Spleen (tissue), 13 donors: ENCODE measurements at places on chromosomes 13 and 19. TPM values are rescaled to one million over a fixed set of nuclear protein-coding genes. Genes with fewer than 3 reads are reported as not detected.

Gene PDCD2L
- 13.3 TPM for polyA plus RNA-seq

Gene TMEM238
- 0.32 TPM for polyA plus RNA-seq

Gene PTGIR
- 9.1 TPM for polyA plus RNA-seq

Gene FXYD1
- polyA plus RNA-seq: 17.8 TPM

Gene ERICH4
- polyA plus RNA-seq: not detected

Gene HNRNPM
- 77.1 TPM for polyA plus RNA-seq

Gene FGF22
- polyA plus RNA-seq: 0.10 TPM

Gene HCST
- polyA plus RNA-seq: 119 TPM

Gene FCER2
- 105 TPM for polyA plus RNA-seq

Gene FXYD7
- polyA plus RNA-seq: 1.6 TPM

DNA sequence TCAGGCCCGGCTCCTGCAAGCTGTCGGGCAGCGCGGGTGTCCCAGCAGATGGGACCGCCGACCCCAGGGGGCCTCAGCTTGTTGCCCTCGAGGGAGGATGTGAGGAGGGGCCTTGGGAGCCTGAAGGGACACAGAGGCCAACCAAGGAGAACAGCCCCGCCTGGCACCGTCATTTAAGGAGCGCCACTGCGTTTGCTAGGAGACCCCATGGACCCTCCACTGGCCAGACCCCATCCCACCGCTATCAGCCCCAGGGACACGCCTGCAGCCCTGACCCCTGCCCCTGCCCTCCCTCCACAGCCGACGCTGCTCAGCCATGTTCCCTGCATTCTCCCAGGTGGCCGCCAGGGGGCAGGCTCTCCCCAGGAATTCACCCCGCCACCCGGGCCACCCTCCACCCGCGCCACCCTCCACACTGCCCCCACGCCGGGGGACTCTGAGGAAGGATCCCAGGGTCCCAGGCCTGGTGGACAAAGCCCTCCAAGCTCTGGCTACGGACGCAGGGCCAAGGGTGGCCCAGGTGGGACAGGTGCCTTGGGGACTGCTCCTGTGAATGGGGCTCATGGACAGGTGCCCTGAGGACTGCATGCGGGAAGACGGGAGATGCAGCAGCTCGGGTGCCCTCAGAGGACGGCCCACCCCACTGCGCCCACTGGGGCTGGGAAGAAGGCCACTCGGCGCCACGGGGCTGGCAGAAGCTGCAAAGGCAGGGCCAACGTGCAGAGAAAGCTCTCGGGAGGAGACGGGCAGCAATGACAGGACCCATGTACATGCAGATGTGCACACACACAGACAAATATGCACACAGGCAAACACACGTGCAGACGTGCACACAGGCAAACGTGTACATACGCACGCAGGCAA is 34.4 kb downstream of the PIP5K1C start:
- H3K4me3 ChIP-seq: peak overlapping the region; percentile 3
- no peaks in the 10 kb centered on the region for H3K27me3 ChIP-seq
- peaks cover 26% of the 10 kb centered on the region for H3K36me3 ChIP-seq
- H3K4me1 ChIP-seq: peaks cover 19% of the 10 kb centered on the region
- peak; percentile 93 for DNase-seq

DNA sequence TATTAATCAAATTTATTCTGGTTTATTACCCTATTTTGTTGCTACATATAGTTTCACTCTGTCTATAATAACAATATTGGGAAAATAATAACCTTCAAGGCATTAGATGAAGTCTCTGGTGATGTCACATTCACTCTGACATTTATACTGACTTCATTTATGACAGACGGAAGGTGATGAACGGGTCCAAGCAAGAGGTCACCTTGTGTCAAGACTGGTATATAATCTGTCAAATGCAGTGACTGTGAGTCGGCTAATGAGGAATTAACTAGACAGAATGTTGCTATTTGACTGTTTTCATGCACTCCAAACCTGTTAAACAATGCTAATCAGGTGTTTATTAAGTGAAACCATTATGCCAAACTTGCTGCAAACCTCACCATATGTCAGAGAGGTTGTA is 800.5 kb upstream of the KLHL1 start:
- H3K4me3 ChIP-seq: no peak overlapping the region
- H3K36me3 ChIP-seq: no peaks in the 10 kb centered on the region
- DNase-seq: no peak

GRCh38 chr13:97353927-97354675 is 79.9 kb upstream of the RAP2A start:
- no peaks in the 10 kb centered on the region for H3K27me3 ChIP-seq
- H3K4me1 ChIP-seq: peaks cover under 1% of the 10 kb centered on the region
- H3K36me3 ChIP-seq: no peaks in the 10 kb centered on the region
- DNase-seq: no peak
- no peak overlapping the region for H3K27ac ChIP-seq

DNA sequence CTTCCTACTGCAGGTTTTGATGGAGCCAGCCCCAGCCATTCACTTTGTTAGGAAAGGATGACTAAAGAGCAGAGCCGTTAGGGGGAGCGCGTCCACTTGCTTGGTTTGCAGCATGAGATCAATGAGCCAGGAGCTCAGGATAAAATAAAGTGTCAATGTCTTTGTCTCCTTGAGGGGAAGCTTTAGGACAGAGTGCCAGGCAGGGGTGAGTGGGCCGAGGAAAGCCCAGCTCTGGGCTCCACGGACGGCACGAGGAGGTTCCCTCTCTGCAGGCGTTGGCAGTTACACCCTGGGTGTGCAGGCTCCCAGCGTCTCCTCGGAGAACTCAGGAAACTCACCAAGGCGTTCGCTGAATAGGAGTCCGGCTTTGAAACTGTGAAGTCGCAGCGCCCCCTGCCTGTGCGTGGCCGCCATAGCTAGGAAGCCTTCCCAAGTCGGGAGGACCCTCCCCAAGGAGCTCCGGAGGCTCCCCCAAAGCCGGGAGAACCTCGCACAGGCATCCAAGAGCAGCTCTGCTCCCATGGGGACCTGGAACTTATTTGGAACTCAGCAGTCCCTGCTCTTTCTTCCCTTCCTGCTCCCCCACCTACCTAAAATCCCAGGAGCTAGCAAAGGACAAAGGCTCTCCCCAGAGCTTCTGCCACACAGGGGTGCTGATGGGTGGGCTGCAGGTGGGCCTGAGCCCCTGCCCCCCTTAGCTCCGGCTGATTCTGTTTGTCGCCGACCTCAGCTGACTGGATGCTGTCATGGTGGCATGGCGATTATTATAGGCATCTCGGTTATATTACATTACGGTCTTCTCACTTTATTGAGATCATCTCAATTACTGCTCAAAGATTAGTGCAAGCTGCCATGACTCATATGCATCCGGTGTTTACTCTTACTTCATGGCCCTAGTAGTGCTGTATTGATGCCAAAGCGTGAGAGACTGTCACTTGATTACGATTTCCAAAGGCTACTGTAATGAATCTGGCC is 34.4 kb downstream of the GSX1 start:
- H3K4me3 ChIP-seq: no peak overlapping the region
- H3K27me3 ChIP-seq: peaks cover 41% of the 10 kb centered on the region
- peak; percentile 91 for DNase-seq
- peaks cover 21% of the 10 kb centered on the region for H3K4me1 ChIP-seq

DNA sequence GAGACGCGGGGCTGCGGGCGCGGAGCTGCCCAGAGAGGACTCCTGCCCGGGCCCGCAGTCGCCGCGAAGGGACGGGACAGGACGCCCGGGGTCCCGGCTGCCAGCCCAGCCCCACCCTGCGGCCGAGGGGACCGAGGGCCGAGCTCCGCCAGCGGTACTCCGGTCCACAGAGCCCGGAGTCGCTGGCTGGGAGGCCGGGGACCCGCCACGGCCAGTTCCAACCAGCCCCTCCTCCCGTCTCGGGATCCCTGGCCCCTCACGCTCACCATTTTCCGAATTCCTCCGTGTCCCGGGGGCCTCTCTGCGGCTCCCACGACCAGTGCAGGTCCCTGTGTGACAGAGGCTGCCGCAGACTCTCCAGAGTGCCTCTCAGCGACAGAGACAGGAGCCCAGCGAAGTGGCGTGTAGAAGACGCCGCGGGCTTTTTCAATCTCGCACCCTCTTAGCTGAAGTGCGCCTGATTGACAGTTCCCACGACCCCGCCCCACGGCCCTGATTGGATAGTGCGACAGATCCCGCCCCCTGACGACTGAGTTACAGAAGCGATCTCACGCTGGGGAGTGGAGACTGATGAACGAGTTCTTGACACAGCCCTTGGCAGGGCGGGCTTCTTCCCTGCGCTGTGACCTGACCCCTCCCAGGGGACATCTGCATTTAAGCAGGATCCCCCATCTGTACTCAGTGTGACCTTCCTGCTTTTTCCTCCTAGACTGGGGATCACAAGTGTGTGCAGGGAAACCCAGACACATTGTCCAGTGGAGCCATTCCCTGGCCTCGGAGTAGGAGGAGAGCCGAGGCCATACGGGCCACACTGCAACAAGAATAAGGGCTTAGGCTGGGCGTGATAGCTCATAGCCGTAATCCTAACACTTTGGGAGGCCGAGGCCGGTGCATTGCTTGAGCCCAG is 44.0 kb downstream of the ZNF823 start:
- H3K4me3 ChIP-seq: peak overlapping the region; percentile 58
- no peaks in the 10 kb centered on the region for H3K36me3 ChIP-seq
- DNase-seq: peak; percentile 91
- peaks cover 14% of the 10 kb centered on the region for H3K4me1 ChIP-seq
- H3K27ac ChIP-seq: peak overlapping the region; percentile 43

- no peaks in the 10 kb centered on the region for H3K36me3 ChIP-seq
- no peaks in the 10 kb centered on the region for H3K27me3 ChIP-seq
- no peak overlapping the region for H3K4me3 ChIP-seq
- DNase-seq: no peak
- no peak overlapping the region for H3K27ac ChIP-seq
These were observed 208.7 kb upstream of the OBI1 start for GRCh38 chr13:78867655-78868054.

- no peaks in the 10 kb centered on the region for H3K36me3 ChIP-seq
- no peak for DNase-seq
- H3K27me3 ChIP-seq: no peaks in the 10 kb centered on the region
- no peaks in the 10 kb centered on the region for H3K4me1 ChIP-seq
- no peak overlapping the region for H3K4me3 ChIP-seq
These were observed 276.9 kb downstream of the DCLK1 start for GRCh38 chr13:35854286-35854685.

DNA sequence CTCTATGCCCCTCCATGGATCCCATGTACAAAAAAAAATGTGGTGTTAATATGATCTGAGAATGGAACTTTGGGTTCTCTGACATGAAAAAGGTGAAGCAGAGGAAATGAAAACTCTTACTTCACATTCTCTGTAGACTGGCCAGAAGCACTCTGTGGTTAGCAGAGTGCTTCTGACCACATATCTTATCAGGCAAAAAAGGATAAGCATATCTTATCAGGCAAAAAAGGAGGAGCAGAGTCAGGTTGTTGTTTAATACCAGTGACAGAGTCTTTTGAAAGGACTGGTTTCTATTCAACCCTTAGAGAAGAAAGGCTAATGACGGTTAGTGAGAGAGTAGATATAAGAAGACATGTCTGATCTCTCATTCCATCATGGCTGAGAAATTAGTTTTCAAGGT is 1404.8 kb downstream of the SLITRK1 start:
- DNase-seq: no peak
- H3K4me1 ChIP-seq: no peaks in the 10 kb centered on the region
- no peak overlapping the region for H3K4me3 ChIP-seq
- no peaks in the 10 kb centered on the region for H3K27me3 ChIP-seq
- no peak overlapping the region for H3K27ac ChIP-seq

DNA sequence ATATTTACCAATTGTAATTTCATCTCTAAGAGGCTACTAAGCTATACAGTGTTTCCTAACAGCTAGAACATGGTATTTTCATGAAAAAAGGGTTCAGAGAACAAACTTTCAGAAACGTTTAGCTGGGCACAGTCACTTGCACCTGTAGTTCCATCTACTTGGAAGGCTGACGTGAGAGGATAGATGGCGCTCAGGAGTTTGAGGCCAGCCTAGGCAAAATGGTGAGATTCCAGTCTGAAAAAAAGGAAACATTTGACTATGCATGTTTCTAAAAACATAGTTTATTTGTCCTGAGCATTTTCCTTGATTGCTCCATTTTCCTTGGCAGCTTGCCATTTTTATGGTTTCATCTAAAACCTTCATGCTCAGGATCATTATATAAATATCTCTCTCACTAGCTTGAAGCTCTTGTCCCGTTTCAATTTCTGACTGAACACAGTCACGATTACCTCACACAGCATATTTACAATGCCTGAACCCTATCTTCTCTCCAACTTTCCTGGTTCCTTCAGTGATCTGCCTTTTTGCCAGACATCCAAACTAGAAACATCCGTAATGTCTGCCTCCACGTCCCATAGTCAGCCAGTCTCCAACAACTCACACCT is 200.8 kb downstream of the RGCC start:
- H3K27me3 ChIP-seq: no peaks in the 10 kb centered on the region
- DNase-seq: no peak
- H3K36me3 ChIP-seq: no peaks in the 10 kb centered on the region

GRCh38 chr13:80473695-80474094 is 132.8 kb upstream of the SPRY2 start:
- no peaks in the 10 kb centered on the region for H3K36me3 ChIP-seq
- H3K4me1 ChIP-seq: peaks cover 19% of the 10 kb centered on the region
- DNase-seq: no peak
- no peak overlapping the region for H3K27ac ChIP-seq
- H3K27me3 ChIP-seq: no peaks in the 10 kb centered on the region

DNA sequence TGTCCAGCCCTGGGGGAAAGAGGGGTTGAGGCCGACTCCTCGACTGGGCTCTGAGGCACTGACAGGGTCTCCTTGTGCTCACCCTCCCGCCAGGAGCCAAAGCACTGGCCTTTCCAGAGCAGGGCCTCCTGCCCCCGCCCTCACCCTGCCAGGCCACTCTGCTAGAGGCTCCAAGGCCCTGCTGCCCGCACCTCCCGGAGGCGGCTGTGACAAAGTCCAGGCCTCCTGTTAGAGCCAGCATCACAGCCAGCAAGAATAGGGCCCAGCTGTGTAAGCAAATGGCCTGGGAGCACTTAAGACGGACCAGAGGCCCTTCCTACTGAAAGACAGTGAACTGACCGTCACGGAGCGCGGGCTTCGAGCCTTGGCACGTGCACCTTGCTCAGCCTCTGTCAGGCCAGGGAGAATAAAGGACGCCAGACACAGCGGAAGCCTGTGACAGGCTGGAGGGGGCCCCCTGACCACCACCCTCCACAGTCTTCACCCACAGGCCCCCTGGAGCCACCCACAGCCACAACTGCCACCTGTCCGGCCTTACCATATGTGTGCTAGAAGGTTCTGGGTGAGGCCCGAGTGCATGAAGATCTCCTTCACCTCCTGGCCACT is 50.9 kb downstream of the EPS15L1 start:
- no peak for DNase-seq
- no peak overlapping the region for H3K27ac ChIP-seq
- no peak overlapping the region for H3K4me3 ChIP-seq
- peaks cover 16% of the 10 kb centered on the region for H3K4me1 ChIP-seq
- H3K27me3 ChIP-seq: no peaks in the 10 kb centered on the region

- DNase-seq: no peak
- H3K27ac ChIP-seq: no peak overlapping the region
- peaks cover 25% of the 10 kb centered on the region for H3K27me3 ChIP-seq
- H3K36me3 ChIP-seq: peaks cover 78% of the 10 kb centered on the region
These were observed 2.2 kb upstream of the AMH start for GRCh38 chr19:2246801-2247361.

GRCh38 chr13:93270769-93271742 is 44.4 kb downstream of the GPC6 start:
- no peak overlapping the region for H3K4me3 ChIP-seq
- no peaks in the 10 kb centered on the region for H3K4me1 ChIP-seq
- H3K36me3 ChIP-seq: no peaks in the 10 kb centered on the region
- H3K27me3 ChIP-seq: no peaks in the 10 kb centered on the region
- no peak for DNase-seq
